ENCODE measurements at places on chromosomes 11 and 22. TPM values are rescaled to one million over a fixed set of nuclear protein-coding genes. Genes with fewer than 3 reads are reported as not detected.

The SYCE3 gene
- total RNA-seq: not detected

The TAF1D gene
- 111 TPM for total RNA-seq

The OR5L2 gene
- not detected for total RNA-seq

The HBD gene
- 8.4 TPM for total RNA-seq

The TRIM6 gene
- 5.1 TPM for total RNA-seq

The SEPTIN3 gene
- 0.68 TPM for total RNA-seq

The SLC17A6 gene
- not detected for total RNA-seq

The INCENP gene
- 17.8 TPM for total RNA-seq

The APOBEC3G gene
- total RNA-seq: 7.0 TPM

The CASP5 gene
- total RNA-seq: 0.88 TPM

The OR51E2 gene
- 0.51 TPM for total RNA-seq

The GAL gene
- total RNA-seq: not detected

All from aorta (tissue), 5 donors.